ENCODE measurements at places on chromosomes 2 and 18.

- DNase-seq, result no peak
Observed at GRCh38 chr2:195696012-195696411, 39.0 kb downstream of the SLC39A10 start.

DNA sequence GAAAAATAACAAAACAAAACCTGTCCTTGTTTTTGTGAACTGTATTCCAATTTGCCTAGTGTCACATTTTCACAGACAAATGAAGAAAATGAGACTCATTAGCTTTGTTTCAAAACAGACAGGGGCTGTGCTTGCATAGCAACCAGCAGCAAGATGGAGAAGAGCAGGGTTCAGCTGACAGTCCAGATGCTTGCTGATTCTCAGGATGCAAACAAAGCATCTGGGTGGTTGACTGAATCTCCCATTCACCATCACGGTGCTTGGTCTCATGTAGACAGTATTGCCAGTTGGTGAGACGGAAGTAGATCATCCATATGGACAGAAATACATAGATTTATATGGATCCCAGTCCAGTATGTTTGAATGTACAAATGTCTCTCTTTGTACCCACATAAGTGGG, 326.8 kb downstream of the CCDC85A start:
- DNase-seq, result no peak

- DNase-seq, result no peak
Observed at GRCh38 chr2:224022486-224022885, 16.6 kb downstream of the SERPINE2 start.

GRCh38 chr2:88671786-88672427, 19.6 kb upstream of the RPIA start:
- peak; percentile 62 for DNase-seq

- DNase-seq, result no peak
Observed at GRCh38 chr2:217357886-217358620, 498.2 kb upstream of the TNP1 start.

DNA sequence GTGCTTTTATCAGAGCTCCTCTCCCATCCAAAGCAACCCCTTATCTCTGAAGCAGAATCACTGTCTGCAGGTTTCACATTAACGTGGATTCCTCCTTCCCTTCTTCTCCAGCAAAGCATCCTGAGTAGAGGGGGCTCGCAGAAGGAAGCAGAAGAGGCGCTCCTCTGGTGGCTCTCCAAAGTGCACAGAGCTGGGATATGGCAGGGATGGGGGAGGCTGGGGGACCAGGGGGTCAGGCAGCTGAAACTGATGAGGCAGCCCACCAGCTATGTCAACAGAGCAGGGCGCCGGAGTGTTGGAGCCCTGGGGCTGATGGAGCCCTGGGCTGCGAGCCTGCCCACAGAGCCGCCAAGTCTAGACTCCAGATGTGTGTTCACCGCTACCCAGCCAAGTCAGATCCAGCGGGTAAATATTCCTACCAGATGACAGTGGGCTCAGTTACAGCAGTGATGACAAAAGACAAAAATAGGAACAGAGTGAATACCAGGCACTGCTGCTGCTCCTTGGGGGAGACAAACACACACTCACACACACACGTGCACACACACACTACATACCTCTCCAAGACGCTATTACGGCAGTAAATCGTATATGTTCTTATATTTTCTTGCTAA, 678.3 kb upstream of the ID2 start:
- no peak for DNase-seq

- DNase-seq, result no peak
Observed at GRCh38 chr2:136124805-136125204, 6.9 kb upstream of the CXCR4 start.

DNA sequence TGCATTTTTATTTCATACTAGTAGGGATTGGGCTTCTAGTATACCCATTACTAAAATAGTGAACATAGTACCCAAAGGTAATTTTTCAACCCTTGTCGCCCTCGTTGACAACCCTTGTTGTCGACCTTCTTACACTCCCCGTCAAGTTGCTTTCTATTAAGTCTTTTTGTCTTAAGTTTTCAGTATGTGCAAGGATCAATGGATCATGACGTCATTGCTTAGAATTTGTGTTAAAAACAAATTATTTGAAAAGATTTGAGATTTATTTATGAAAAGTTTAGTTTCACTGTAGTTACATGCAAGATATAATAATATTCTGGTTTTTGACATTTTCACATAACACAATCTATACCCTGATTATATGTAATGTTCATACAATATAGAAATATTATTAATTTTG, 110.4 kb downstream of the CBLN2 start:
- DNase-seq, result no peak

DNA sequence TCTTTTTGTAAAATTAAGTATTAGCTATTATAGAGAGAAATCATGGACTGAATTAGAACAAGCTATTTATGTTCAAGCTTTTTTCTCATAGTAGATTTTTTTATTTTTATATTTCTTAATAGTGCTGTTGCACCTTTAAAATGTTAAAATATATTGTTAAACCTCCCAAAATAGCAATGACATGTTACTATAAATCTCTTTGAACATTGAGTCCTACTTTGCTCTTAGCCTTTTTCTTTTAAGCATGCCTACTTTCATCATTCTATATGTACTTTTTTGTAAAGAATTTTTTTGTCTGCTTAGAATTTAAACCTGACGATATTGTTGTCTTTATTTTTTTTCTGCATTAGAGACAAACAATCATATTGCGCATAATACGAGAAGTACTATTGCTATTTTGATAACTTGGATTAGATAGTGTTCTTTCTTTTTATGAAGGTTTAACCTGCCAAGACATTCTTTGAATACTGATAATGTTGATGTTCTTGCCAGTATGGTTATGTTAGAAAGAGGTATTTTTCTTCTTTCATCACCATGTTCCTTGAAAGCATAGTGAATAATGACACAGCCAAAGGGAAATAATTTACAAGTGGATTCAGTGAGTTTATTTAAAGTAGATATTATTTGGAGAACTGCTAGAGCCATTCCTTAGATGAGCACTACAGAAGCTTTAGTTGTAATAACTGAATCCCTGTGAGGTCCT, 40.6 kb downstream of the PMS1 start:
- DNase-seq, result no peak

DNA sequence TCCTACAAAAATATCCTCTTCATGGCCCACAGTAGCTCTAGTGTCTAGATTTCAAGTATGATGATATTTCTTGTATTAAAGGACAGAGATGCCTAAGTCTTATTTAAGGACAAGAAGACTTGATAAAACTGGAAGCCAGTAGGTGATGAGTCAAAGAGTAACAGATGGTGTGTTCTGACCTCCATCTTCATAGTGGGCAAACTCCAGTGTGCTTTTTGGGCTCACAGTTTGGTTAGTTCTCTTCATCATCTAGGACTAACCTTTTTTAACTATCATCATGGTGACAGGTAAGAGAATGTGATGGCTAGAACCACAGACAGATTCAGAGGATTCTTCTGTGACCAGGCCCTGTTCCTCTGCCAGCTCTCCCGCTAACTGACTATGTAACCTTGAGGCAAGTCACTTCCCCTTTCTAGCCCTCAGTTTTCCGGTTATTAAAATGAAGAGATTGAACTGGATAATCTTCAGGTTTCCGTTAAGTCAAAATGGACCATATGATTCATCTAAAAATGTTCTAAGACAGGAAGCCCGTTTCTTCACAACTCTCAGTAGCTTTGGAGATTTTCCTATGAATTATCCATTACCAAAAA, 140.3 kb upstream of the RASGRP3 start:
- DNase-seq, result no peak

DNA sequence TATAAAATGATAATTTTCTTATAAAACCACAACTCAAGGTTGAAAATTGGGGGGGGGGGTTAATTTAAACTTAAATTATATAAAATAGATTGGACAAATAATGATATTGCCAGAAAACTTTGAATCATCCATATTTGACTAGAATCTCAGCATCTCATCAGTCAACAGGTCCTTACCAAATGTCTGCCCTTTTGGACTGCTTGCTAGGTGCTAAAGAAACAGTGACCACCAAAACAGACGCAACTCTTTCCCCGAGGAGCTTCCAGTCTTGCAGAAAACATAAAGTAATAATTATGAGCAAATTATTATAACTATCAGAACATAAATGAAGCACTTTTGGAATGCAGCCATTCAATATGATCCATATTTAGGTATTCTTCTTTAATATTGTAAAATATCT, 8.6 kb upstream of the COL3A1 start:
- no peak for DNase-seq

GRCh38 chr18:79942211-79942610, 9.2 kb downstream of the SLC66A2 start:
- no peak for DNase-seq

DNA sequence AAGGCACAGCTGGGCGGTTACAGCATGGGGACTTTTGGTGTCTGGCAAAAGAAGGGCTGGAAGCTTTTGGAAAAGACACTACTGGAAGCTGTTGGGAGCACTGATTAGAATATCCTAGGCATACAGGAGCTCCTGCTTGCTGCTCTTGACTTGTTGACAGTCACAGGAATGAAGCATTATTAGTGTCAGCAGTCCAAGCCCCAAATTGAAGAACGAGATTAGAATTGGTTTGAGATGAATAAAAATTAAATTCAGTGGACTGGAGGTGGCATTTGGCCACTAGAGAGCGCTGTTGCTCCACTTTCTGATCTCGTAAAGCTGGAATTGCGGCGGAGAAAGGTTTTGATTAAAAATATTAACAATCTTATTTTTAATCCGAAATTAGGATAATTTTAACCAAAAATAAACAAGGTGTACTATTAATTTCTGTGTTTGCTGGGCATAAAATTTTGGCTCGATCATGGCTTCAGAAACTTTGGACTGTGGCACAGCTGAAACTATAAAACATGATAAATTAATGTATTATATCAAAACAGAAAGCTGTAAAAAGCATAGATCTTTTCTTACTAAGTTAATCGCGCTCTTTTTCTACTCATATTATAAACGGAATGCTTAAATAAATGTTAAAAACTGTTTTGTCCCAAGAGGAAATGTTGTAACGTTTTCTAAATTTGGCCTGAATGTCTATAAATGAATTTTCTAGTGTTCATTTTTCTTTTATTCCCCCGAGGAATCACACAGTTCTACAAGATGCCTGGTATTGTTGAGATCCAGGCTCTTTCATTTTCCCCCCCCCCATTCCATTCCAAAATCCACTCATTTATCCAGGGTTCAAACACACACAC, 2.4 kb upstream of the HOXD8 start:
- peak; percentile 77 for DNase-seq

DNA sequence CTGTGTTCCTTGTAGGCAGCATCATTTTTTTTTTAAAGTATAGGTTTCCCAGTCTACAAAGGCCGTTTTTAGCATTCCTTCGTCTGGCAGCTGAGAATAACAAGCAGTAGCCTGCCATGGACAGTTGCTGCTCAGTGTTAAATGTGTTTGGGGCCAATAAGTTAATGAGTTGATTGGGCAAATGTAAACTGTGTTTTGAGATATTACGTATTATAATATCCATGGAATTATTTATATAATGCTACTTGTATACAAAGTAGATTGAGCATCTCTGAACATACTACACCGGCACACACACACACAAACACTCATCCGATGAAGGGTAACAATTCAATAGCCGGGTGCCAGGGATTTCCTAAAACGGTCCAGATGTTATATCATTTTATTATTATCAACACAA, 97.2 kb downstream of the IRS1 start:
- DNase-seq, result no peak

- DNase-seq, result no peak
Observed at GRCh38 chr2:199025146-199025545, 432.6 kb downstream of the SATB2 start.

GRCh38 chr18:21369146-21369545, 127.1 kb downstream of the GREB1L start:
- DNase-seq, result no peak

DNA sequence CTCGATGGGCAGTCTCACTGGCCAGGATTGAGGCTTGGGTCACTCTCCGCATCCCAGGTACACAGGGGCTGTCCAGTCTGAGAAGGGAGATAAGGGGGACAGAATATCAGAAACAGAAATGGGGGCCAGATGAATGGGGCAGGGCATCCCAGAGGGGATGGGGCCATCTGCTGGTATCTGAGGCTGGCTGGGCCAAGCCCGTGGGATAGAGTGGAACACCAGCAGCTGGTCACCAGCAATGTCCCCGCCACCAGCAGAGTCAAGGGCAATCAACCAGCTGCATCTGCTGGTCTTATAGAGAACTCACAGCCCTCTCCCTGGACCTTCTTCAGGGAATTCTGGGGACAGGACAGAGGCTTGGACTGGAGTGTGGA, 128.8 kb upstream of the HAAO start:
- DNase-seq, result no peak

DNA sequence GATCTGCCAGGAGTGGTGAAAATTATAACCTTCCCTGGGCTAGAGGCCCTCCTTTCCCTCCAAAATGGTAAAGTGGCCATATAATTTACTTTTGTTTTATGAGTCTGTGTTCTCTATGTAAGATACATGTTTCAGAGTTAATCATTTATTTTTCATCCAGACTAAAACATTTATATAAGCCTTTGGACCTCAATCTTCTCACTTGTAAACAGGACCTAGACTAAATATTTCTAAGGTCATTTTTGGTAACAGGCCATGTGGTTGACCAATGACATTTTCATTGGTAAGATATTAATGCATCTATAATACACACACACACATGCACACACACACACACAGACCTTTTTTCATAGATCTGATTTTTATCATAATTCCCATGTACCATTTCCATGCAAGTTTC, 79.7 kb upstream of the KCTD1 start:
- no peak for DNase-seq

GRCh38 chr2:210528716-210529115, 27.7 kb upstream of the CPS1 start:
- no peak for DNase-seq

- no peak for DNase-seq
Observed at GRCh38 chr18:74273394-74273793, 18.4 kb downstream of the CYB5A start.

DNA sequence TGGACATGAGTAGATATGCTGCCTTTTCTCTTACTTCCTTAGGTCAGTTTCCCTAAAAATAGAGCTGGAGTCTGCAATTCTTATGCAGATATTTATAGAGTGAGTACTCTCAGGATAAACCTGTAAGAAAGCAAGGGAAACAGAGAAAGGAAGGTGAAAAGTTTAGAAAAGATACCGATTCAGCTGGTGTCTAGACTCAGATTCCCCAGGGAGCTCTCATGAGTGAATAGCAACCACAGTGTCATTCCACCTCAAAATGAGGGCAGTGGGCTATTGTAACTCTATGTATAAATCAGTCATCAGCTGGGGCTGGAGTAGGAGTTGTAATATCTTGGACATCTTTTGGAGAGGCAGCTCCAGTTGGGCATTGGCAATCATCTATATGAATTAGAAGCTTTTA, 1485.1 kb upstream of the TMEFF2 start:
- DNase-seq, result no peak

- peak; percentile 43 for DNase-seq
Observed at GRCh38 chr18:5879479-5879882, 15.8 kb downstream of the TMEM200C start.

GRCh38 chr2:74878551-74878950, 44.6 kb downstream of the HK2 start:
- no peak for DNase-seq

All from kidney capillary endothelial cell (primary cell).